EL (cell line): ENCODE measurements at places on chromosomes 6 and 20.
A peak's percentile ranks its signal among the peaks of the same experiment; 100 is the strongest.

GRCh38 chr6:163193326-163193725, 221.2 kb upstream of the QKI start:
- no peak for DNase-seq

DNA sequence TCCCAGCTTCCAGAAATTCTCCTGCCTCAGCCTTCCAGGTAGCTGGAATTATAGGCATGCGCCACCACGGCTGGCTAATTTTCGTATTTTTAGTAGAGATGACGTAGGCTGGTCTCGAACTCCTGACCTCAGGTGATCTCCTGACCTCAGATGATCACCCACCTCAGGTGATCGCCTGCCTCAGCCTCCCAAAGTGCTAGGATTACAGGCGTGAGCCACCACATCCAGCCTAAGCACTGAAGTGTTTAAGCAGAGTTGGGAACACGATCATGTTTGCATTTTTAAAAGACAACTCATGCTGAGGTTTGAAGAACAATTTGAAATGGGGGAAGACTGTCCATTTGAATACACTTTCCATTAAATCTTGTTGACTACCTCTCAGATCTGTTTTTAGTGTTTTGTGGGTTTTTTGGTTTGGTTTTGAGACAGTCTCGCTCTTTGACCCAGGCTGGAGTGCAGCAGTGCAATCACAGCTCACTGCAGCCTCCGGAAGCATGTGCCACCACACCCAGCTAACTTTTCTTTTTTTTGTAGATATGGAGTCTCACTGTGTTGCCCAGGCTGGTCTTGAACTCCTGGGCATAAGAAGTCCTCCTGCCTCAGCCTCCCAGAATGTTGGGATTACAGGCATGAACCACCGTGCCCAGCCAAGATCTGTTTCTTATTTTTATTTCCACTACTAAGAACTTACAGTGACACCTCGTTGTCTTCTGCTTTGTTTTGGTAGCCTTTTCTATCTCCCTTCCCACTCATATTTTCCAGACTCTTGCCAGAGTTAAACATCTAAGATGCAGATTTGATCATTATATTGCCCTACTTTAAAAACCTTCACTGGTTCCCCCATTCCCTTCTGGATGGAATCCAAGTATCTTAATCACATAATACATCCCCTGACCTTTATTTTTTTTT, 5.5 kb downstream of the CASP8AP2 start:
- peak; percentile 23 for DNase-seq

DNA sequence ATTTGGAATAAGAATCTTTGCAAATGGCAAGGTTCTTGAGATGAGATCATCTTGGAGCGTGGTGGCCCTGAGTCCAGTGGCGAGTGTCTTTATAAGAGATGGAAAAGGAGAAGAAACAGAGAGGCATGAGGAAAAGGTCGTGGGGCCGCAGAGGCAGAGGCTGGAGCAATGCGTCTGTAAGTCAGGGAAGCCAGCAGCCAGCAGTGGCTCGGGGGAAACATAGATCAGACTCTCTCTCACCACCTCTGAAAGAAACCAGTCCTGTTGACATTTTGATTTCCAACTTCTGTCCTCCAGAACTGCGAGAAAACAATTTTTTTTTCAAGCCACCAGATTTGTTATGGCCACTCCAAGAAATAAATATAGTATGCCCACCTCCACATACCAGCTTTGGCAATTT, 226.6 kb downstream of the TFAP2C start:
- DNase-seq, result no peak

DNA sequence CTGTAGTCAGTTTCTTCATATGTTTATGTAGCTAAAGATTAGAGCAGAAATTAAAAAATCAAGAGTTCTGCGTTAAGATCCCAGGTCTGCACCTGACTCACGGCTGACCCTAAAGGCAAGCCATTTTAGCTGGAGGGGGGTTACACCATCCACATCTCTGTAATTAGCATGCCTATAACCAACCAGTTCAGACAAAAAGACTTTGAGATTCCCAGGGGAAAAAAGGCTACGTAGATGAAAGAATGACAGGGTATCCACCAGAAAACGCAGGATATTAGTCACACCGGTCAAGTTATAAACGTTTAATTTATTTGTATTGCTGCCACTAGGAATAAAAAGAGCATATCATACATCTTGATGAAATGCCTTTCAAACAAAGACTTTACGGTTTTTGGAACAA, 299.1 kb downstream of the FOXC1 start:
- no peak for DNase-seq

- no peak for DNase-seq
These were observed 79.1 kb upstream of the ZFP64 start for GRCh38 chr20:52270696-52271095.

DNA sequence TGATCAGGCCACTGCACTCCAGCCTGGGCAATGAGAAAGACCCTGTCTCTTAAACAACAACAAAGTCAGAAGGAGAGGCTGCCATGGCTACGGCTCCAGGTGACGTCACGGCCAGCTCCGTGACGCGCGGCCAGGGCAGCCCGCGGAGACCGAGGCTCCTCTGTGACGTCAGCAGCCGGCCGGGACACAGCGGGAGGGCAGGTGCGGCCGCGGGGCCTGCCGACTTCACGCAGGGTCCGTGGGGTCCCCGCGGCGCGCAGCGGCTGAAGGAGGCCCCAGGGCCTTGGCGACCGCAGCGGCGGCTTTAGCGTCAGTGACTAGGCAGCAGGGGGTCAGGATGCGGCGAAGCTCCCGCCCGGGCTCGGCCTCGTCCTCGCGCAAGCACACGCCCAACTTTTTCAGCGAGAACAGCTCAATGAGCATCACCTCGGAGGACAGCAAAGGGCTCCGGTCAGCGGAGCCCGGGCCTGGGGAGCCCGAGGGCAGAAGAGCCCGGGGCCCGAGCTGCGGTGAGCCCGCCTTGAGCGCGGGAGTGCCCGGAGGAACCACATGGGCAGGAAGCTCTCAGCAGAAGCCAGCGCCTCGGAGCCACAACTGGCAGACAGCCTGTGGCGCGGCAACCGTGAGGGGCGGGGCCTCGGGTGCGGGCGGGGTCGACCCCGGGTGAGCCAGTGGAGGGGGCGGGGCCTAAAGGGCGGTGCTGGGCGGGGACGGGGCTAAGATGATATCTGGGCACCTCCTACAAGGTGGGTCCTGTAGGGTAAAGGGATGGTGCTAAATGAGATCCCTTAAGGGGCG, at the start of gene SPAG4:
Gene SPAG4, plus strand, starts transcription at position 163 of the 798 bp plus-strand sequence. Its CDS starts 175 bp downstream, at position 338.
- DNase-seq, result no peak

DNA sequence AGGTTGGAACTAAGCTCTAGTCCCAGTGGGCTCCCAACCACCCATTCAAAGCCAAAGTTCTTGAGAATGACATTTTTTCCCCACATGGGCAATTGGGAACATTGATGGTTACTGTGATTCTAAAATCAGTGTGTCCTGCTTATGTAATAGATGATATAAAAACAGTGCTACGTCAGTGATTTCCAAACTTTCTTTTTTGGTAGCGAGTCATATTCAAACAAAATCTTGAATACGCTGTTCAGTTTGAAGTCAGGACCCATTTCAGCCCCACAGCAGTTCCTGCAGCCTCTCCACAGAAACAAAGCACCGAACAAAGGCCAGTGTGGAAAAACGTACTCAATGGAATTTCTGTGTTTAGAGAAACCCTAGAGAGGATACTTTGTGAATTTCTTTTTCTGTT, 170.0 kb upstream of the OLIG3 start:
- no peak for DNase-seq

DNA sequence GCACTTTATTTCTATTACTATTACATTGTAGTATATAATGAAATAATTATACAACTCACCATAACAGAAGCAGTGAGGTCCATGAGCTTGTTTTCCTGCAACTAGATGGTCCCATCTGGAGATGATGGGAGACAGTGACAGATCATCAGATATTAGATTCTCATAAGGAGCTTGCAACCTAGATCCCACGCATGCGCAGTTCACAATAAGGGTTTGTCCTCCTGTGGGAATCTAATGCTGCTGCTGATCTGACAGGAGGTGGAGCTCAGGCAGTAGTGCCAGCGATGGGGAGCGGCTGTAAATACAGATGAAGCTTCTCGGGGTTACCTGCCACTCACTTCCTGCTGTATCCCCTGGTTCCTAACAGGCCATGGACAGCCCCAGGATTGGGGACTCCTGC, 139.5 kb upstream of the TCF21 start:
- DNase-seq, result no peak

- no peak for DNase-seq
These were observed 31.4 kb upstream of the SIRPG start for GRCh38 chr20:1688886-1689538.

GRCh38 chr6:155717374-155717773, 261.7 kb upstream of the NOX3 start:
- no peak for DNase-seq

- DNase-seq, result no peak
These were observed 220.6 kb downstream of the TPBG start for GRCh38 chr6:82584194-82584695.

DNA sequence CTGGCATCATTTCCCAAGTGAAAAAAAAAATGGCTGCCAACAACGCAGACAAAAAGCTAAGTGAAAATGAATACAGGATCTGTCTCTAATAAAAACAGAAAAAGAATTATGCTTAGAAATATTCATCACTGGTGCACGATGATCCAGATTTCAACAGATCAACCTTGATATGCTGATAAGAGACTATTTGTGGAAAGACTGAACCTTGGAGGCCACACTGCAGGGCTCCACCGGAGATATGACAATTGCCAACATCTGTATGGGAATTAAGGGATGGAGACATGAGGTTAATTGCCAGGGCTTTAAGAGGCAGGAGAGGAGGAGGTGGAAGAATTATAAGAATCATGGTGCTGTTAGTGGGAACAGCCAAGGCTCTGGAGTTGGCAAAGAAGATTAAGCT, 48.3 kb downstream of the PFDN4 start:
- DNase-seq, result no peak

GRCh38 chr6:71187141-71187540, 101.5 kb upstream of the OGFRL1 start:
- DNase-seq, result no peak

DNA sequence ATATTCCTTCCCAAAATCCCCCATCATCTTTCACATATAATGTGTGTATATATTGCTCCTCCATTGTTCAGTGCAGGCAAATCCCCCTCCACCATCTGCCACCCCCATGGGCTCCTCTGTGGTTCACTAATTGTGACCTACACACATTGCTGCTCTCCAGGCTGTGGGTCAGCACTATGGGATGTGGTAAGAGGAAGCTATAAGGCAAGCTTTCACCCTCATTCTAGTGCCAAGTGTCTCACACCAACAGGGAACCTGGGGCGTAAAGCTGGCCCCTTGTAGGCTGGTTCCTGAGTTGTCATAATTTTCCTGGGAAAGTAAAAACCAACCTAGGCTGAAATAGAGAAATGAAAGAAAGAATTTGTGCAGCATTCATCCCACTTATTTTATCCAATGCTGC, 16.8 kb downstream of the FKBP1A start:
- DNase-seq, result no peak

GRCh38 chr6:46626228-46626909, 26.2 kb downstream of the CYP39A1 start:
- peak; percentile 22 for DNase-seq

DNA sequence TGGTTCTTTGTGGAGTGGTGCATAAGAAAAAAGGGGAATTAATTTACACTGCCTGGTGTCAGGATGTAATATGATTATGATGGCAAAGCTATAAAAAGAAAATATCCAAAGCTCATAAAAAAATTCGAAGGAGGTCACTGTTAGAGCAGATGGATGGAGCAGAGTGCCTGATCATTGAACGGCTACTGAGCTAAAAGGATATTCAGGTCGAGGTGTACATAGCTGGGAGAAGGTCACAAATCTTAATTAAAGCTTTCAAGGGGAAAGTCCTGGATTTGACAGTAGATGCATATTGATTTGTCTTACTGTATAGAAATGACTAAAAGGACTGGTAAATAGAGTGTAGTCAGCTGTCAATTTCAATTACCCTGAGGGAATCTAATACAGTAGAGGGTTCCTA, 84.4 kb downstream of the PKIB start:
- DNase-seq, result no peak

GRCh38 chr6:169183233-169183632, 70.4 kb downstream of the THBS2 start:
- DNase-seq, result no peak

DNA sequence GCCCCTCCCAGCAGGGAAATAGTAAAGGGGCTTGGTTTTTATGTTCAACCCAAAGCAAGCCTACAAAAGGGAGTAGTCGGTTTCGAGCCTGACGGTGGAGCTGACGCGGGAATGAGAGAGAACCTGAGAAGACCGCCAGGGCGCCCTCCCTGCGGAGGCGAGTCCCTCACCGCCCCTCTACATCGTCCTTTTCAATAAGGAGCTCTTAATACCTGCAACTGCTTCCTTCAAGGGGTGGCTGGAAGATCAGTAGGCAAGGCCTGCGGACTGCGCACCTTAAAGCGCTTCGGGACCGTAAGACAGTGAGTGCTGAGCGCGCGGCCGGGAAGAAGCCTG, 709 bp upstream of the ZNF76 start:
- DNase-seq, result no peak

DNA sequence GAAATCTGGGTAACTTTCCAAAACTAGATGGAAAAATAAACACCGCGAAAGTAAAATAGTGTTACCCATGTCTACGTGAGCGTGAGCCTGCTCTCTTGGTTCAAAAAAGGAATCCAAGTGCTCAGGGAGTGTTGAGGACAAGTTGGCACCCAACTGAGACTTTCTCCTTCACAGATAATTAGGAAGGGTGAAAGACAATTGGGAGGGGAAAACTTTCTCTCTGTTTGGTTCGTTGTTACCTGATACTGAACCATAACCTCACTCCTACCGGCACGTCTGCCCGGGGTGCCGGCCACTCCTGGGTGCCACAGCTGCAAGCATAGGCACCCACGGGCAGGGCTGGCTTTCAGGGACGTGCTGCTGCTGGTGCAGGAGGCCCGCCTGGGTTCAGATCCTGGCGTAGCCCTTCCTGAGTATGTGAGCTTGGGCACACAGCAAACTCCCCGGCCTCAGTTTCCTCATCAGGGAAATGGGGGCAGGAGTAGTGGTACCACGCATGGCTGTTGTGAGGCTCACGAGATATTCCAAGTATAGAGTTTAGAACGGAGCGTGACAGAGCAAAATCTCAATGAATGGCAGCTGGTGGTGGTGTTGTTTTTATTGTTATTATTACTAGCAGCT, 38.2 kb upstream of the PMEPA1 start:
- DNase-seq, result no peak

GRCh38 chr20:31572701-31573554, 32.2 kb upstream of the ID1 start:
- peak; percentile 100 for DNase-seq

DNA sequence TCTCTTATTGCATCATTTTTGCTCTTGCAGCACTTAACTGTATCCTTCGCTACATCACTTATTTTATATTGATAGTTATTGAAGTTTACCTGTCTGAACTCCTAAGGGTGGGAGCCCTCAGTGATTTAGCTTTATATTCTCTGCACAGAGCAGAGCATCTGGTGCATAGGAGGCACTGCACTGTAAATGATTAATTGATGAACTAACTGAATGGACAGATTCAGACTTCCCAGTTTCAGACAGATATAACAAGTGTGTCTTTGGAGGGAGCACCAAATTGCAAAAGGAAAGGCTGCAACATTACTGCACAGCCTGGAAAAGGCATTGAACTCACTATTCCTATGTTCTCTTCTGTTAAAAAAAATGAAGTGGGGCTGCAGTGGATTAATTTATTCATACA, 160.3 kb downstream of the EDN1 start:
- DNase-seq, result no peak
